ENCODE measurements at places on chromosomes 13 and 19. TPM values are rescaled to one million over a fixed set of nuclear protein-coding genes. Genes with fewer than 3 reads are reported as not detected.
A peak's percentile ranks its signal among the peaks of the same experiment; 100 is the strongest.

GRCh38 chr13:102978168-102978567 is 88.0 kb downstream of the SLC10A2 start:
- no peaks in the 10 kb centered on the region for H3K27me3 ChIP-seq
- no peaks in the 10 kb centered on the region for H3K4me1 ChIP-seq
- no peaks in the 10 kb centered on the region for H3K36me3 ChIP-seq
- no peak for DNase-seq

GRCh38 chr13:112785483-112785856 is 95.6 kb downstream of the ATP11A start:
- H3K4me3 ChIP-seq = no peak overlapping the region
- no peak for DNase-seq
- H3K27ac ChIP-seq = no peak overlapping the region
- H3K27me3 ChIP-seq = no peaks in the 10 kb centered on the region
- peaks cover 5% of the 10 kb centered on the region for H3K36me3 ChIP-seq

- H3K36me3 ChIP-seq = no peaks in the 10 kb centered on the region
- H3K4me3 ChIP-seq = no peak overlapping the region
- H3K27me3 ChIP-seq = peaks cover 9% of the 10 kb centered on the region
- peak; percentile 35 for DNase-seq
- no peak overlapping the region for H3K27ac ChIP-seq
Measured at GRCh38 chr19:15507068-15508034, 974 bp upstream of the CYP4F22 start.

DNA sequence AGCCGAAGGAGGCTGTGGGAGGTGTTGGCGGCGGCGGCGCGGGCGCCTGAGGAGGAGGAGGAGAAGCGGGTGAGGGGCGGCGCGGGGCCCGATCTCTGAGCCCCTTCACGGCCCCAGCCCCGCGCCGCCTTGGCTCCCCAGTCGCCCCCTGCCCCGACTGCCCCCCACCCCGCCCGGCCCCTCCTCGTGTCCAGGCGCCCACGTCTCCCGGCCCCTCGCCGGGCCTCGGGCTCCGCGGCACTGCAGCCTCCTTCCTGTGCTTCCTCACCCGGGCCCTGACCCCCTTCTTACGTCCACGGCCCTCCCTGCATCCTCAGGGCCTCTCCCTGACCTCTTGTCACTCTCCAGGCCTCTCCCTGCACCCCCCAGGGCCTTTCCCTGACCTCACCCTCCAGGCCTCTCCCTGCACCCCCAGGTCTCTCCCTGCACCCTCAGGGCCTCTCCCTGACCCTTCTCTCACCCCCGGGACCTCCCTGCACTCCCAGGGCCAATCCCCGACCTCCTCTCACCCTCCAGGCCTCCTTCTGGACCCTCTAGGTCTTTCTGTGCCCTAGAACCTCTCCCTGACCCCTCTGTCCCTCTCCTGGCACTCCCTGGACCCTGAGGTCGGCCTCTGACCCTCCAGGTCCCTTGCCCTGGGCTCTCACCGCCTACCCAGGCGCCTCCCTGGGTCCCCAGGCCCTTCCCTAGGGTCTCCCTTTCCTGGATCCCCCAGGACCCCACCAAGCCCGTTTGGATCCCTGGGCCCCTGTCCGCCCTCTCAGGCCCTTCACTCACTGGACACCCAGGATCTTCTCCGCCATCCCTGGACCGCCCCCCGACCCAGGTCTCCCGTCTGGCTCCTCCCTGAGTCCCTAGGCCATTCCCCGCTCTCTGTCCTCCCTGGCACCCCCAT is 460 bp downstream of the KMT5C start:
- no peak for DNase-seq
- H3K27me3 ChIP-seq = no peaks in the 10 kb centered on the region
- H3K4me3 ChIP-seq = peak overlapping the region; percentile 68
- no peaks in the 10 kb centered on the region for H3K4me1 ChIP-seq
- peak overlapping the region; percentile 43 for H3K27ac ChIP-seq

DNA sequence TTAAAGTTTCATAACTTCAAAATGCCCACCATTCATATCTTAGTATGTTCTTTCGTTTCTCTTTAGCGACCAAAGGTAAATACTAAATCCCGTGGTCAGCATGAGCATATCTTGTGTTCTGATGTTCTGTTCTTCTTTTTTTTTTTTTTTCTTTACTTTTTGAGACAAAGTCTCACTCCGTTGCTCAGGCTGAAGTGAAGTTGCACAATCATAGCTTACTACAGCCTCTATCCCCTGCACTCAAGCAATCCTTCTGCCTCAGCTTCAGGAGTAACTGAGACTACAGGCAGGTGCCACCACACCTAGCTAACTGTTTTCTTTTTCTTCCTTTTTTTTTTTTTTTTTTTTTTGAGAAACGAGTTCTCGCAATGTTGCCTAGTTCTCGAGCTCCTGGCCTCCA is 60.9 kb upstream of the ATP12A start:
- no peak overlapping the region for H3K27ac ChIP-seq
- H3K4me1 ChIP-seq = no peaks in the 10 kb centered on the region
- H3K36me3 ChIP-seq = no peaks in the 10 kb centered on the region
- H3K27me3 ChIP-seq = no peaks in the 10 kb centered on the region

DNA sequence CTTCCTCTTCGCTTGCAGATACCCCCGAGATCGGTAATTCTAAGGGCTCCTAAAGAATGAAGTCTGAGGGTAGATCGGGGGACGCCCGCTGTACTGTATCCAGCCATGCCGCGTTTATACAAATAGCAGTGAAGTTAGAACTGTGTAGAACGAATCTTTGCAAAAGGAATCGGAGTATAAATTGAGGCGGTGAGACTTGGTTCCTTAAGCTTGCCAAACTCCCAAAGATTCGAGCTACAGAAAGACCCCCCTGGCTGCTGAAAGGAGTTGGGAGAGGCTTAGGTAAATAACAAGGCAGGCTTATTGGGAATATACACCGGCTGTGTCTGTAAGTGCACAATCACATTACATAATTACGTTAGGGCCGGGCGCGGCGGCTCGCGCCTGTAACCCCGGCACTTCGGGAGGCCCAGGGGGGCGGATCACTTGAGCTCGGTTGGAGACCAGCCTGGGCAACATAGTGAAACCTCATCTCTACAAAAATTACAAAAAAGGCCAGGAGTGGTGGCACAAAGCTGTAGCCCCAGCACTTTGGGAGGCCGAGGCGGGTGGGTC is 12.2 kb downstream of the TMEM160 start:
- peak; percentile 51 for DNase-seq
- H3K27ac ChIP-seq = no peak overlapping the region
- peak overlapping the region; percentile 61 for H3K4me3 ChIP-seq
- no peaks in the 10 kb centered on the region for H3K36me3 ChIP-seq
- no peaks in the 10 kb centered on the region for H3K4me1 ChIP-seq
- no peaks in the 10 kb centered on the region for H3K27me3 ChIP-seq

DNA sequence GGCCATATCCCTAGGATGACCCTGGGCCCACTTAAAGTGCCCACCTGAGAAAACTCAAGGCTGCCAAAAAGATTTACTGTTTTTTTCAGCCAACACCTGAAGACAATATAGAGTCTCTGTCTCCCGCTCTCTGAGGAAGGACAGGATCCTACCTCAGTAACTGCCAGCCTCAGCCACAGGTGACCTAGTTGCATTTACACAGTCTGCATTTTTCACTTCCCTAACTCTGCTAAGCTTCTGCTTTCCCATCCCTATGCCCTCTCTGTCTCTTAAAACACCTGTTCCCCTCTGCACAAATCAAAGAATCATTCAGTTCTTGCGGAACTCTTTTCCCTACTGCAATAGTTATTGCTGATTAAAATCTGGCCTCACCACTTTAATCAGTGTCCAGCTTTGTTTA is 609.5 kb downstream of the UQCRFS1 start:
- no peaks in the 10 kb centered on the region for H3K36me3 ChIP-seq
- H3K4me1 ChIP-seq = peaks cover 4% of the 10 kb centered on the region
- H3K27me3 ChIP-seq = no peaks in the 10 kb centered on the region

DNA sequence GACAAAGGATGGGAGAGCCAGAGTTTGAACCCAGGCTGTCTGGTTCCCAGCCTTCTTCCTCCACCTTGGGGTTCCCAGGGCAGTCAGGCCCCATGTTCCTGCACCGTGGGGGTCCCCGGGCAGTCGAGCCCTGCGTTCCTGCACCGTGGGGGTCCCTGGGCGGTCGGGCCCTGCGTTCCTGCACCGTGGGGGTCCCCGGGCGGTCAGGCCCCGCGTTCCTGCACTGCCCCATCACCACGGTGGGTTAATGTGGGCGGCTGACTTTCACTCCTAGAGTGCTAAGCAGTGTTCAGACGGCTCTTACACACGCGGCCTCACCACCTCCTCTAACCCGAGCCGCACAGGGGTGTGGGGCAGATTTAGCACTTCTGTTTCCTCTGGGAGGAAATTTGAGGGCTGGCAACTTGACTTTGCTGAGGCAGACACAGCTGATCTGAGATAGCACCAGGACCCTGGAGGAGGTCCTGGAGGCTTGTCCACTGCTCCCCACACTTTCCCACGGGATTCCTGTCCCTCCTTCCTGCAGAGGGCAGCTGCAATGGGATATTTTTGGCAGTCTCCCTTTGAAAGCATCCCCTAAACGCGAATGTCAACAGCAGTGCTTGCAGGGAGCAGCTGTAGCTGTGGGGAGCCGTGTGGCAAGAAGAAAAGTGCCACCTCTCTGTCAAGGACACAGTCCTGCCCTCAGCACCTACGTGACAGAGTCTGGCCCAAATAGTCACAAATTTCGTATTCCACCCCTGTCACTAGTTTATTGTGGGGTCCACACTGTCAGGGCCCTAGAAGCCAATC is 239.4 kb downstream of the TEX29 start:
- DNase-seq = no peak
- H3K4me3 ChIP-seq = no peak overlapping the region
- H3K4me1 ChIP-seq = no peaks in the 10 kb centered on the region
- no peak overlapping the region for H3K27ac ChIP-seq
- H3K27me3 ChIP-seq = no peaks in the 10 kb centered on the region

GRCh38 chr19:7993560-7993959 is 11.9 kb downstream of the ELAVL1 start:
- no peak for DNase-seq
- peaks cover 25% of the 10 kb centered on the region for H3K36me3 ChIP-seq
- no peak overlapping the region for H3K4me3 ChIP-seq
- peaks cover 33% of the 10 kb centered on the region for H3K4me1 ChIP-seq
- peak overlapping the region; percentile 60 for H3K27ac ChIP-seq

- no peaks in the 10 kb centered on the region for H3K36me3 ChIP-seq
- no peak for DNase-seq
- H3K4me3 ChIP-seq = no peak overlapping the region
Measured at GRCh38 chr13:107480130-107480529, 735.2 kb downstream of the LIG4 start.

GRCh38 chr19:46953955-46954501 is 65.6 kb upstream of the NPAS1 start:
- H3K27me3 ChIP-seq = no peaks in the 10 kb centered on the region
- no peak overlapping the region for H3K4me3 ChIP-seq
- DNase-seq = no peak
- no peak overlapping the region for H3K27ac ChIP-seq
- H3K36me3 ChIP-seq = no peaks in the 10 kb centered on the region
- H3K4me1 ChIP-seq = peaks cover 47% of the 10 kb centered on the region

DNA sequence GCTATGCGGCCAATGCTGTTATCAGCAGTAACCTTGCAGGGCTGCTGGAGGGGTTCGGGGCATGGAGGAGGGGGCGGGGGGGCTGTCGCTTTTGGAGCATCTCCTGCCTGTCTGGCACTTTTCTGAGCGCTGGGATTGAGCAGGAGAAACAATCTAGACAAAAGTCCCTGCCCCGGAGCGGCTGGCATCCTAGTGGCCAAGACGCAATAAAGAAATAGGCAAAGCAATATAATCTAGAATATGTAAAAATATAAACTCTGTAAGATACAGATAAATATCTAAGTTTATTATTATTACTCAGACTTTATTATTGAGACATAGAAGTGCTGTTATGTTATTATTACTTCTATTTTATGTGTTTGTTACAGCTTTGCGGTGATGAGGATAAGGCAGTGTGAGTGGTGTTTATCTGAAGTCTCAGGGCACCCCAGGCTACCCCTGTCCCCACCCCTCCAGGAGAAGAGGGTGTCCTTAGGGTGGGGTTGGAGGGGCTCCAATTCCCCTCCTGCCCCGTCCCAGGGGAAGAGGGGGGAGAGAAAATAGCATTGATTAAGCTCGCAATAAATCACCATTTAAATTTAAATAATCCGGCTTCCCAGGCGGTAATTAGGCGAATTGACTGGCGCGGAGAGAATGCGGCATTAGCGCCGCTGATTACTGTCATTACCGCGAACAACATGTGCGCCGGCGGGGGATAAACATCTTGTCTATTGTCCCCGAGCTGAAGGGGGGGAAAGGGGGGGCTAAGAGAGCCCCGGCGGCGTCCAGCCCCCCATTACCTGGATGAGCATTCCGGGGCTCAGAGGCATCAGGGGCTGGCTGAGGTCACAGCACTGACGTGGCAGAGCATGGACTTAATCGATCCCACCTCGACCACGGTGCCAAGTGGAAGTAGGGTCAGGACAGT is 3.2 kb downstream of the NPAS1 start:
- no peak overlapping the region for H3K4me3 ChIP-seq
- DNase-seq = no peak
- peaks cover 23% of the 10 kb centered on the region for H3K27me3 ChIP-seq
- H3K36me3 ChIP-seq = no peaks in the 10 kb centered on the region
- peaks cover 9% of the 10 kb centered on the region for H3K4me1 ChIP-seq
- H3K27ac ChIP-seq = no peak overlapping the region

DNA sequence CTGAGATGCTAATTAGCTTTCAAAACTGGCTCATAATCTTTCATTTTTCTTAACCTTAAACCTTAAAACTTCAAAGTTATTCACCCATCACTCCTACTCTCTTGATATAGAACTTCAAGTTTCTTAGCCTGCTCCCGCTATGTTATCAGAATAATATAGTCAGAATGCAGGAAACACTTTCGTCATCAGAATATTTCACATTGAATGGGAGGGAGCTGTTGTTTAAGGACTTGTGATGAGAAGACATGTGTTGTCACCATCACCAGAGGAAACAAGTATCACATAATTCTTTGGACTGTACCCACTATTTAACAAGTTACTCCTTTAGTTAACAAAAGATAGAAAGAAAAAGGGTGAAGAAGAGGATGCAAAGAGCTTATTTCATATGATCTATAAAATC is 65.0 kb upstream of the FNDC3A start:
- H3K4me3 ChIP-seq = no peak overlapping the region
- H3K36me3 ChIP-seq = no peaks in the 10 kb centered on the region
- no peaks in the 10 kb centered on the region for H3K4me1 ChIP-seq
- no peak for DNase-seq

DNA sequence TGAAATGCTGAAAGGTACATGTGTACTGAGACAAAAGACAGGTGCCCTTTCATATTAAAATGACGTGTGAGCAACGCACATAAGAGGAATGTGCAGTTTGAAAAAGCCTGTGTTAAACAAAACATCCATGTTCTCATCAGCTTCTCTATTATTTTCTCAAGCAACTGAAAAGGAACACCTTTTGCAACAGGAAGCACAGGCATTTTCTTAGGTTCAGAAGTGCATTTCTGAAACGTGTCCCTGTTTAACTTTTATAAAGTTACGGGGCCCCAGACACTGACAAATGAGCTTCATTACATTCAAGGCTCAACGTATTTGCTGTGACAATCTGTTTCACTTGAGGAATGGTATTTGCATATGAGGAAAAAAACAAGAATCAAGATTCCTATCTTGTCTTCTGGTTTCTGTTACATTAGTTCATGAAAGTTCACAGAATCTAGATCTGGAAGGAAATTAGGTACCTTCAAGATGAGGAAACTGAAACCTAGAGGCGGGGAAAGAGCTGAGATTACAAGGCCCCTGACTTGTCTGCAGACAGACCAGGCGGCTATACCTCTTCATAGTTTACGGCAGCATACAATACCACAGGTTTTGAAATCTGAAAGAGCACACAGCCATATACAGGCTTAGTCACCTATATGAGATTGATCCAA is 431.7 kb downstream of the KLF12 start:
- DNase-seq = peak; percentile 21
- H3K27me3 ChIP-seq = no peaks in the 10 kb centered on the region
- peaks cover 2% of the 10 kb centered on the region for H3K36me3 ChIP-seq

PTPRS gene
- 103 TPM for total RNA-seq

PTPRH gene
- 2.8 TPM for total RNA-seq

All from kidney (tissue), 22 donors.